ENCODE measurements at places on chromosomes 1 and 21.

DNA sequence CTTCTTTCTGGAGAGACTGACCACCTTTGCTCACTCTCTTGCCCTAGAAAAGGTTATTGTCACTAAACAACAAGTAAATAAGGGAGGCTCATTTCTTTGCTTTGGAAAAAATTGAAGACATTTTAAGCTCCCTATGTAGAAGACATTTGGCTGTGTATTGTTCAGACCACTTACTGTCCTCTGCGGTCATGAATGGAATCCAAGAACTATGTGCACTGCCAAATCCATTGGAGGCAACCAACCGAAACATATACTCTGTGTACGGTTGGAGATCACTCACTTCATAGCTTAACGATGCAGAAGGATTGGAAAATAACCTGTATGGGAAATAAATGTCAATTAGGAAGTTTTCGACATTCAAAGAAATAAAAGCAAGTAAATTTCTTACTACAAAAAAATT, 332.8 kb downstream of the KCTD3 start:
- no peaks in the 10 kb centered on the region for H3K4me1 ChIP-seq
- H3K27me3 ChIP-seq: no peaks in the 10 kb centered on the region
- no peak for DNase-seq

- no peak overlapping the region for H3K27ac ChIP-seq
- peaks cover 2% of the 10 kb centered on the region for H3K4me1 ChIP-seq
- DNase-seq: no peak
- no peak overlapping the region for H3K4me3 ChIP-seq
These were observed 7.6 kb upstream of the CLCA2 start for GRCh38 chr1:86416343-86416742.

DNA sequence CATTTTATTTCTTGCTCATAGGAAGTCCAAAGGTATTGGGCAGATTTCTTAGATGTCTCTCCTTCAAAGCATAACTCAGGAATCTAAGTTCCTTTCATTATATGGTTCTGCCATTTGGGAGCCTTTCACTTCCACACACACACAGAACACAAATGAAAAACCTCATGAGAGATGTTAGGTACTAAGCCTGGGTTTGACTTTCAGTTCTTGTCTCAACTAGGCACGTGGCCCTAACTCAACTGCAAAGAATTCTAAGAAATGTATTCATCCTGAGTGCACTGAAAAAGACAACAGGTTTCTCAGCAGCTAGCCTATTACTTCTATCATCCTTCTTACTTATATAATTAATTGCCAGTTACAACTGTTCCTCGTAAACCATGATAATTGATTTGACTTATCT, 190.0 kb upstream of the SAMSN1 start:
- H3K27me3 ChIP-seq: no peaks in the 10 kb centered on the region
- H3K27ac ChIP-seq: peak overlapping the region; percentile 82
- H3K4me3 ChIP-seq: no peak overlapping the region
- DNase-seq: peak; percentile 13
- H3K4me1 ChIP-seq: peaks cover 36% of the 10 kb centered on the region

- no peaks in the 10 kb centered on the region for H3K4me1 ChIP-seq
- DNase-seq: no peak
- H3K36me3 ChIP-seq: no peaks in the 10 kb centered on the region
These were observed 318.6 kb downstream of the NFIA start for GRCh38 chr1:61400997-61401396.

- no peaks in the 10 kb centered on the region for H3K27me3 ChIP-seq
- peaks cover 18% of the 10 kb centered on the region for H3K4me1 ChIP-seq
- H3K4me3 ChIP-seq: peak overlapping the region; percentile 91
These were observed 632 bp downstream of the PEX19 start for GRCh38 chr1:160284220-160284781.

DNA sequence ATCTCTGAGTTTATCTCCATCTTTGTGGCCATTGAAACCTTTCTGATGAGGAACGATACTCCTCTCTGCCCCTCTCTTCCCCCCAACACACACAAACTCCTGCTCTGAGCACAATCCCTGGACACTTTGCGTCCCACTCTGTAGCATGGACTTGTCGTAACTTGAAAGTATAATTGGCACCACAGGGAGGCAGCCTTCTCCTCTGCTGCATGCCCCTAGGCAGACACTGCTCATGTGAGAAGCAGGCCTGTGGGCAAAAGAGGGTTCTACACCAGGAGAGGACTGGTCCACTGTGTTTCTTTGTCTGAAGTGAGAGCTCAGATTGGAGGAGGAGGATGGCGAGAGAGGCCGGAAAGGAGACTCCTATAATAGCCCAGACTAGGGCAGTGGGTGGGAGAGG, 3.8 kb upstream of the PARS2 start:
- no peak overlapping the region for H3K4me3 ChIP-seq
- H3K36me3 ChIP-seq: no peaks in the 10 kb centered on the region
- H3K4me1 ChIP-seq: peaks cover 17% of the 10 kb centered on the region
- H3K27me3 ChIP-seq: no peaks in the 10 kb centered on the region

DNA sequence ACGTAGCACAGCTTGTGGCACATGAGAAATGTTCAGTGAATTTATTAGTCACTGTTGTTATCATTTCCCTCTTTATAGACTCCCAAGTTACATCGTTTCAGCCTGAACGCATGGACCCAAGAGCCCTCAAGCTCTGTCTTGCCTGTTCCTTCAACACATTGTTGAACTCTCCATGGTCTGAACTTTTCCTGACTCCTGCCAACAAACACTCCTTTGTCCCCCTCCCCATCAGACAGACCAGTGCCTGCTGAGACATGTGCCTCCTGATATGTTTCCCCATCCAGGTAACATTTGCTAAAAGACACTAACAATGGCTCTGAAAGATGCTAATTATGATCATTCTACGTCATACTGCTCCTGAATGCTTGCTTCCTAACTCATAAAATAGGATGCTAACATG, 108.7 kb upstream of the NFIA start:
- no peaks in the 10 kb centered on the region for H3K36me3 ChIP-seq
- H3K27me3 ChIP-seq: peaks cover 12% of the 10 kb centered on the region
- no peaks in the 10 kb centered on the region for H3K4me1 ChIP-seq

- H3K4me1 ChIP-seq: no peaks in the 10 kb centered on the region
- H3K4me3 ChIP-seq: no peak overlapping the region
- no peak for DNase-seq
- peaks cover 10% of the 10 kb centered on the region for H3K36me3 ChIP-seq
- no peaks in the 10 kb centered on the region for H3K27me3 ChIP-seq
- H3K27ac ChIP-seq: no peak overlapping the region
These were observed 74.4 kb downstream of the CAMTA1 start for GRCh38 chr1:6859415-6860343.

DNA sequence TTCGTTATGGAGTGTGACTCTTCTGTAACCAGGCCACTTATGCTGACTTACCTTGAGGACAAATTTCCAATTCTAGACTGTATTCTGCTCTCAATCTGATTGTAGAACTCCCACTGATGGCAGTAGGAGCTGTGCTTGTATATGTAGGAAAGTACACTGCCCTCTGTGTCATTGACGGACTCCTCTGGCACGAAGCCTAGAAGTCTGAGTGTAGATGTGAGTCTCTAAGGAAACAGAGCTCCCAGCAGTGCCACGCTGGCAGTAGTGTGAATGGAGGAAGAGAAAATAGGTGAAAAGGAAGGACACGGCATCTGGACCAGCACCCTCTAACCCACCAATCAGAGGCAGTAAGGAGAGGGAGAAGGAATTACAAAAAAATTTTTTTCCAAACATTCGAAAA, 130.4 kb upstream of the ADGRL2 start:
- H3K27ac ChIP-seq: no peak overlapping the region
- no peaks in the 10 kb centered on the region for H3K36me3 ChIP-seq
- H3K4me1 ChIP-seq: no peaks in the 10 kb centered on the region
- no peak for DNase-seq

GRCh38 chr1:186059752-186060151, 315.3 kb downstream of the TPR start:
- H3K36me3 ChIP-seq: no peaks in the 10 kb centered on the region
- no peak overlapping the region for H3K4me3 ChIP-seq
- H3K27ac ChIP-seq: no peak overlapping the region
- no peak for DNase-seq
- H3K27me3 ChIP-seq: no peaks in the 10 kb centered on the region

- no peaks in the 10 kb centered on the region for H3K4me1 ChIP-seq
- no peaks in the 10 kb centered on the region for H3K36me3 ChIP-seq
- DNase-seq: no peak
- H3K27me3 ChIP-seq: no peaks in the 10 kb centered on the region
- H3K27ac ChIP-seq: no peak overlapping the region
These were observed 112.9 kb downstream of the ZBTB18 start for GRCh38 chr1:244163861-244164510.

- no peaks in the 10 kb centered on the region for H3K4me1 ChIP-seq
- H3K27me3 ChIP-seq: no peaks in the 10 kb centered on the region
- no peak for DNase-seq
These were observed 147.0 kb downstream of the NRIP1 start for GRCh38 chr21:14917762-14918161.

DNA sequence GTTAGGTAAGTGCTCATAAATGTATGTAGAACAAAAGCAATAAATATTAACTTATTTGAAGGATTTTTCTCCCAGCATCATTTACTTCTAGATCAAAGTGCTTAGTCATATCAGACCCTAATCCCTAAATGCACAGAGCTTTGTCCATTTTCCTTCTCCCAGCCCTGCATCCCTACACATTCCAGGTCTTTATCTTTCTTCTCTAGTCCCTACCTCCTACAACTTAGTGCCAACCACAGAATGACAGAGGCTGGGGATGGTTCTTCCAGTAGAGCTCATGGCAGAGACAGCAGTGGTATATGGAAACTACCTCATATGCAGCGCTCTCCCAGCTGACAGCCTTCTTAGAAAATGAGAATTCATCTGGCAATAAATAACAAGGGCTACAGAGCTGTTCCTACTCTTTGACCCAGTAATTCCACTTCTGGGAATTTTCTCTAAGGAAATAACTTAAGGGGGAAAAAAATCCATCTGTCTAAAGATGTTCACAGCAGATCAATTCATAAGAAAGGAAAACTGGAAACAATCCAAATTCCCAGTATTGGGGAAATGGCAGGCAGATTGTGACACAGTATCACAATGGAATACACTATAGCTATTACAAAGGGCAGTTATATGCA, 62.9 kb upstream of the ROR1 start:
- no peaks in the 10 kb centered on the region for H3K36me3 ChIP-seq
- H3K27ac ChIP-seq: no peak overlapping the region
- H3K27me3 ChIP-seq: peaks cover 8% of the 10 kb centered on the region
- no peak overlapping the region for H3K4me3 ChIP-seq
- no peak for DNase-seq
- H3K4me1 ChIP-seq: no peaks in the 10 kb centered on the region

DNA sequence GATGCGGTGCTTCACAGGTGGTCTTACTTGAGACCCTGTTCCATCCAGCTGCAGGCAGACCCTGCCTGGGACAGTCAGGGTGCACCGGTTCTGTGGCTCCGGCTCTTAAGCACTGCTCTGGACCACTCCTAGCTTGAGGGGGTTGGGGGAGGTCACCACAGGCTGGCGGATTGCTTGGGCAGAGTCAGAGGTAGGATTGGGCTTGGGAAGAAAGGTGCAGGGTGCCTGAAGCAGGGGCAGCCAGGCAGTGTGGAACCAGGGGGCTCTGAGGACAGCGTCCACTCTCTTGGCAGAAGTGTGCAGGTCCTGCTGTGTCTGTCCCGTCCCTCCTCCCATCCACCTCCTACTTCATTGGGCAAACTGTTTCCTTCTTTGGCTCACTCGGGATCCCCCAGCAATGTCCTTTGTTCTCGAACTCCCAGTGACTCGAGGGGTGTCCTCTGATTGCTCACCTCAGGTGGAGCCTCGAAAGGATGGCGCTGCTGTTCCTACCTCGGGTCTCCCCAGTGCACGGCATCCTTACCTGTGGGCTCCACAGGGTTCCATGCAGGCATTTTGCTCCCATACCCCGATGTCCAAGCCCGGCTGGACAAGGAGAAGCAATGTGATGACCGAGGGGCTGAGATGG, 1.7 kb downstream of the PDXK start:
- no peak for DNase-seq
- H3K4me1 ChIP-seq: peaks cover 40% of the 10 kb centered on the region
- peaks cover 14% of the 10 kb centered on the region for H3K27me3 ChIP-seq
- H3K36me3 ChIP-seq: peaks cover 4% of the 10 kb centered on the region
- H3K27ac ChIP-seq: peak overlapping the region; percentile 64

GRCh38 chr1:219883400-219884332, 44.7 kb downstream of the SLC30A10 start:
- DNase-seq: no peak
- peaks cover 1% of the 10 kb centered on the region for H3K27me3 ChIP-seq
- no peaks in the 10 kb centered on the region for H3K36me3 ChIP-seq
- H3K27ac ChIP-seq: no peak overlapping the region
- no peaks in the 10 kb centered on the region for H3K4me1 ChIP-seq
